ENCODE measurements at places on chromosomes 12 and 14. TPM values are rescaled to one million over a fixed set of nuclear protein-coding genes. Genes with fewer than 3 reads are reported as not detected.

The INSM2 gene
- total RNA-seq = not detected

The LTBR gene
- not detected for total RNA-seq

The C3AR1 gene
- 2.8 TPM for total RNA-seq

The PHETA1 gene
- 0.83 TPM for total RNA-seq

The PEX5 gene
- total RNA-seq = 19.2 TPM

GRCh38 chr12:62711631-62712241, 223.2 kb downstream of the PPM1H start:
- no peak for DNase-seq

GRCh38 chr12:2187195-2187945, 134.6 kb downstream of the CACNA1C start:
- DNase-seq = no peak

GRCh38 chr12:96233939-96234461, 39.8 kb downstream of the ELK3 start:
- DNase-seq = no peak

DNA sequence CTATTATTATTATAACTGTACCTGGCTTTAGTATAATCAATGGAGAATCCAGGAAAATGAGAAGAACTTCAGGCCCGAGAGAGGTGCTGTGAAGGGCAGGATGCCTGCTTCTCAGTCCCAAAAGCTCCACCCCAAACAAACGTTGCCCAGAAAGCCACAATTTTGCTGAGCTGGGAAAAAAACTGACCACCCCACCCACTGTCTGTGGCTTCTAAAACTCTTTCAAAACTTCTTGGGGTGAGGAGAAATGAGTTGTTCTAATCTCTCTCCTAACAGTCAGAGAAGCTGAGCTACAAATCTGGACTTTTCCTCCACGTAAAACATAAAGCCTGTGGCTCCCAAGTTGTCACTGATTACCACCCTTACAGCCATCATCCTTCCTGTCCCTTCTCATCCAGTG, 13.4 kb downstream of the VDR start:
- no peak for DNase-seq

GRCh38 chr12:10497602-10498001, 8.1 kb upstream of the EIF2S3B start:
- DNase-seq = peak; percentile 27

GRCh38 chr12:11460343-11461023, 65.1 kb upstream of the PRB2 start:
- DNase-seq = no peak

Data from CD8-positive, alpha-beta T cell (primary cell).